AG04450 (cell line): ENCODE measurements at places on chromosomes 4 and X. TPM values are rescaled to one million over a fixed set of nuclear protein-coding genes. Genes with fewer than 3 reads are reported as not detected.

The IL13RA1 gene
- 52.5 and 71.5 TPM in 2 replicates for polyA plus RNA-seq

The GLOD5 gene
- polyA plus RNA-seq = not detected in 2 replicates

The DOK7 gene
- not detected in 2 replicates for polyA plus RNA-seq

The HS3ST1 gene
- polyA plus RNA-seq = 0.01 and 0.09 TPM in 2 replicates
